ENCODE measurements at places on chromosomes 7 and 10.

DNA sequence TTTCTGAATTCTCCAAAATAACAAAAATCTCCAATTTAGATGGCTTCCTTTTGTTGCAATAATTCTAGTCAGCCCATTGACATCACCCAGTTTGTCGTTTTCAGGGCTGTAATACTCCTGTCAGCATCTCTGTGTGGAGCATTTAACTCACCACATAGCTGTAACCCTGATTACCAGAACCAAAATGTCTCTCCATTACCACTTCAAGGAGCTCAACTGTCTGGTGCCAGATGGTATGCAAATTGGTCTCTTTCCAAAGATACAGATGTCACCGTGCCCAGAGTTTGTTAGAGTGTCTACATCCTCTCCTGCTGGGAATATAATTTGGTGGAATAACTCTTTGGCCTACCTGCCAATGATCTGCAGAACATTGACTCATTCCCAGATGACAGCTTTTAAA is 350.3 kb upstream of the POT1 start:
- DNase-seq = no peak

- DNase-seq = no peak
Observed at GRCh38 chr10:86329093-86329710, 37.4 kb downstream of the GRID1 start.

- no peak for DNase-seq
Observed at GRCh38 chr7:71286924-71287323, 155.0 kb downstream of the GALNT17 start.

GRCh38 chr10:79473496-79474095 is 28.2 kb upstream of the ZCCHC24 start:
- DNase-seq = no peak

- DNase-seq = no peak
Observed at GRCh38 chr10:129945064-129945463, 19.0 kb downstream of the EBF3 start.

GRCh38 chr10:122143238-122143841 is 127.8 kb upstream of the BTBD16 start:
- DNase-seq = no peak

DNA sequence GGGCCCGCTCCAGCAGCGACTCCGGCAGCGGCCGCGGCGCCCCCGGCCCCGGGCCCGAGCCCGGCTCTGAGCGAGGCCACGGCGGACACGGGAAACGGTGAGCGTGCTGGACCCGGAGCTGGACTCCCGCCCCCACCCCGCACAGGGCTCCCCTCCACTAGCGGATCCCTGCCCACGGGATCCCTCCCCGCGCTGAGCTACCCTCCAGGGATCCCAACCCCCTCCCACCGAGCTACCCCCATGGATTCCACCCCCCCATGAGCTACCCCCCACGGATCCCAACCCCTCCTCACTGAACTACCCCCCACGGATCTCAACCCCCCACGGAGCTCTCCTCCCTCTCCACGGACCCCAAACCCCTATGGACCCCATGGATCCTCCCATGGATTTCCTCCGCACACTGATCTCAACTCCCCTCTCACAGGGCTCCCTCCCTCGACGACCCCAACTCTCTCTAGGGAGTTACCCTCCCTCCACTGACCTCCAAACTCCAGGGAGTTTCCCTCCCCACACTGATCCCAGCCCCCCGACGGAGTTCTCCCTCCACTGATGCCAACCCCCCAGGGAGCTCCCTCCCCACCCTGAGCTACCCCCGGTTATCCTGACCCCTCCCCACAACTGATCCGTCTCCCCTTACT is 20.6 kb upstream of the HSPB1 start:
- no peak for DNase-seq

GRCh38 chr7:114922026-114922651 is at the start of gene MDFIC:
TSS of gene MDFIC (plus strand) at chr7:114922094. CDS start at chr7:114923034, 940 bp downstream.
- peak; percentile 61 for DNase-seq

DNA sequence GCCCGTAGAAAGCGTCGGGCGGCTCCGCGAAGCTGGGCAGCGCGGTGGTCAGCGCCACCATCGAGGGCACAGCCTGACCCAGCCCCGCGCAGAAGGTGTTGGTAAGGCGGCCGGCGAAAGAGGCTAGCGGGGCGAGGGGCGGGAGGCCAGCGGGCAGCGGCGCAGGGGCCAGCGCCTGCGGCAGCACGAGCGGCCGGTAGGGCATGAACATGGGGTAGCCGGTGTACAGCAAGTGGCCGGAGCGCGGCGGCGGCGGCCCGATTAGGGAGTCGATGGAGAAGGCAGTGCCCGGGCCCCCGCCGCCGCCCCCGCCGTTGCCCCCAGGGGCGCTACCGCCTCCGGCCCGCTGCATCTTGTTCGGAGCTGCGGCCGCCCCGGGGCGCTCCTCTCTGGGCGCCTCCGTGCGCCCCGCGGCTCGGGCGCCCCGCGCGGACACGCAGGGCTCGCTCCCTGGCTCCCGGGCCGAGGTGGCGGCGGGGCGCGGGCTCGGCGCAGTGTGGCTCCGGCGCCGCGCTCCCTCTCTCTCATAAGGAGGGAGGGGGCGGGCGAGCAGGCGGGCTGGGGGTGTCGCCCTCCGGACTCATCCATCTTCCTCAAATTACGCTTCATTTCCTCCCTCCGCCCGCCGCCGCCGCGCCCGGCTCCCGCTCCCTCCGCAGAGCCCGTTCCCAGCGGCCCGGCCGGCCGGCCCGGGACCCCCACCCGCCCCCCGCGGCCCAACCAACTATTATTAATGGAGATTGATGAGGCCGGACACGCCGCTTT is at the start of gene GBX1:
Gene GBX1, minus strand, starts transcription at position 498 of the 765 bp plus-strand sequence. Its CDS starts 146 bp downstream, at position 352.
- no peak for DNase-seq

GRCh38 chr7:1562597-1563051 is 6.6 kb upstream of the TMEM184A start:
- DNase-seq = peak; percentile 68

DNA sequence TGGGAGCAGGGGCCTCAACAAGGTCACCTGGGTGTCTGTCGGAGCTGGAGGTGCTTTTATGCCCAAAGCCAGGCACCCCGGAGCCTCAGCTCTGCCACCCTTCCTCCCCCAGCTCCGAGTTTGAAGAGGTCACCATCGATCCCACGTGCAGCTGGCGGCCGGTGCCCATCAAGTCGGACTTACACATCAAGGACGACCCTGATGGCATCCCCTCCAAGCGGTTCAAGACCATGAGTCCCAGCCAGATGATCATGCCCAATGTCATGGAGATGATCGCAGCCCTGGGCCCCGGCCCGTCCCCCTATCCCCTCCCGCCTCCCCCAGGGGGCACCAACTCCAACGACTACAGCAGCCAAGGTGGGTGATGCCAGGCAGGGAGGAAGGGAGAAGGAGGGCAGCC is 41.3 kb upstream of the PPIF start:
- DNase-seq = no peak

- DNase-seq = no peak
Observed at GRCh38 chr7:158809596-158809995, 19.7 kb downstream of the ESYT2 start.

DNA sequence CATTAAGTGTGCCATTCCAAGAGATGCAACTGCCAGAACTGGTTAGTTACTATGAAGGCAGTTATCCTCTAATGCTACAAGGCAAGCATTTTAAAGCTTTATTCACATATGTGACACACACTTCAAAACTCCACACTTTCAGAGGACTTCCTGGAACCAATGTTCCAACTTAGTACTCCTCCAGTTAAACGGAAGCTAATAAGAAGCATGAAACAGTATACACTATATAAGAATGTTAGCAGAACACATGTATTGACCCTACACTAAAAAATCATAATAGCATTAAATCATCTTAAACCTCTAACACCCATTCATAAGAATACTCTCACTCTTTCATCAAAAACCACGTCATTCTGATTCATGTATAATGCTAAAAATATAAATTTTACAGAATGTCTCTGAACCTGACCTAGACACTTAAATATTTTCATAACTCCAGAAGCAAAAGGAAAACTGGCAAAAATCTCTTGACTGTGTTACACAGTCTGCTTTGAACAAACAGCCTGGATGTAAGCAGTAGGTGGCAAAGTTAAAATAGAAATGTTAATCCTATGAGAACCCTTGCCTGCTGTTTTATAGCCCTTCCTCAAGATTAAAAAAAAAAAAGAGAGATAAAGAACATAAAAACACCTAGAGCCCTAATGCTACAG is 135.0 kb downstream of the SEMA3C start:
- DNase-seq = peak; percentile 44

DNA sequence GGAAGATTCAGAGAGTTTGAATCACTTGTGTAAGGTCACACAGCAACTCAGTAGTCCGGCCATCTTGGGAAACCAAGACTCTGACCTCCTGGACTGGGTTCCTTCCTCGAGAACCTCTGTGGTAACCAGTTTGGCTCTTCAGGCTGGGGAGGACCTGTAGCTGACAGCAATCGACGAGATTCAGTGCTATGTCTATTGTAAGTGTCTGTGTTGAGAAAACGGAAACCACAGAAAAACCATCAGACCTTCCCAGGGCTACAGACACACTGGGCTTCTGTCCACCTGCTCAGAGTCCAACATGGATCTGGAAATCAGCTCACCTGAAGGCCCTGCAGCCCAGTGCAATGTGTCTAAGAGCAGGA is 403.7 kb downstream of the RPS24 start:
- DNase-seq = no peak

GRCh38 chr10:95793401-95794045 is 37.6 kb downstream of the ENTPD1 start:
- DNase-seq = no peak

DNA sequence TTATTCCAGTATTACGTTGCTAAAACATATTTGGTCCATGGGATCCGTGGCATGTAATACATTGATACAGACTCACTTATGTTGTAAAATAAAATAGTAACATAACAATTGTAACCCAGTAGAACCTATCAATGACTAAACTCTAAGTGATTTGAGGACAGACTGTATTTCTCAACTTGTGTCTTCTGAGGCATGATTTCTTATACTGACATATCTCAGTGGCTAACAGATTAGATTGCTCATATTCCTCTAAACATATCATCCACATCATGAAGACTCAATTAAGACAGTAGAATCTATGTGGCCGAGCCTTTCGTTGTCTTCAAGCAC is 72.3 kb downstream of the CREB5 start:
- no peak for DNase-seq

- DNase-seq = peak; percentile 22
Observed at GRCh38 chr7:101538596-101539459, 90.3 kb downstream of the MYL10 start.

- DNase-seq = peak; percentile 12
Observed at GRCh38 chr10:124211921-124212320, 118.5 kb upstream of the CHST15 start.

- no peak for DNase-seq
Observed at GRCh38 chr7:76048668-76048988, 722 bp downstream of the MDH2 start.

- peak; percentile 56 for DNase-seq
Observed at GRCh38 chr10:15609246-15609645, 110.5 kb downstream of the ITGA8 start.

DNA sequence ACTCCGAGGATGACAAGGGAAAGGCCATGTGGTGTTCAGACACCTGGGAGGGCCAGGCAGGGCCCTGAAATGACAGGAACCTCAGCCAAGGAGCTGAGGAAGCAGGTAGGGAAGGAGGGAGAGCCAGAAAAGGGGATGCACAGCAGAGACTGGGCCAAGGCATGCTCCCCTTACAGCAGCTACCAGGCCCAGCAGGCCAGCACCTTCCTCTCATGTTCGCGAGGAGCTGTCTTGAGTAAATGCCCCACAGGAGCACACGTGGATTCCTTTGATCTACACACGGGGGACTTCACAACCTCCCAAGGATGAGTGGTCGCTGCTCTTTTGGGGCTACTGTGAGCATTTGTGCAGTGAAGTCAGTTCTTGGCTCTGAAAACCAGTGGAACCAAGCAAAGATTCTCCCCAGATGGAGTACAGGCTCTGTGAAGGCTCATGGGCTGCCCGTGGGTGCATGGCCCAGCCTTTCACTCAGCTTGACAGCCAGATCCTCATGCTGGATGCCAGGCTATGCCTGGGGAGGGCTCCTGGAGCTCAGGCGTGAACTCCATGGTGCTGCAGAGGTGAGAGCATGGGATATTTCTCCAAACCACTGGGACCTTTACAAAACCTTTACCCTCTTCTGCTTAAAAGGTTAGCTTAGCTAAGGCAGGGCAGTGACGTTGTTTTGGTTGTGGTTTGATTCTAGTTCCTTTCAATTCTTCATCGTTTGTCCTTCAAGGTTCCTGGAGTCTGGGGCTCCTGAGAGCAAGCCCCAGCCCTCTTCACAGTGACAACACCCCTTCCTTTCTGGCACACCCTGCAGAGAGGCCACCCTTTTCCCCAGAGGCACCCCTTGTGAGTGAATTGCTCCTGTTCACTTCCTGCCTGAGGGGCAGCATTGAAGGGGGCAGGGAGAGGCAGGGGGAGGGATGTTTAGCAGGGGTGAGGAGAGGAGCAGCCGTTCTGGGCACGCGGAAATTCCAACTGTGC is 74.2 kb upstream of the ZPBP start:
- DNase-seq = no peak

DNA sequence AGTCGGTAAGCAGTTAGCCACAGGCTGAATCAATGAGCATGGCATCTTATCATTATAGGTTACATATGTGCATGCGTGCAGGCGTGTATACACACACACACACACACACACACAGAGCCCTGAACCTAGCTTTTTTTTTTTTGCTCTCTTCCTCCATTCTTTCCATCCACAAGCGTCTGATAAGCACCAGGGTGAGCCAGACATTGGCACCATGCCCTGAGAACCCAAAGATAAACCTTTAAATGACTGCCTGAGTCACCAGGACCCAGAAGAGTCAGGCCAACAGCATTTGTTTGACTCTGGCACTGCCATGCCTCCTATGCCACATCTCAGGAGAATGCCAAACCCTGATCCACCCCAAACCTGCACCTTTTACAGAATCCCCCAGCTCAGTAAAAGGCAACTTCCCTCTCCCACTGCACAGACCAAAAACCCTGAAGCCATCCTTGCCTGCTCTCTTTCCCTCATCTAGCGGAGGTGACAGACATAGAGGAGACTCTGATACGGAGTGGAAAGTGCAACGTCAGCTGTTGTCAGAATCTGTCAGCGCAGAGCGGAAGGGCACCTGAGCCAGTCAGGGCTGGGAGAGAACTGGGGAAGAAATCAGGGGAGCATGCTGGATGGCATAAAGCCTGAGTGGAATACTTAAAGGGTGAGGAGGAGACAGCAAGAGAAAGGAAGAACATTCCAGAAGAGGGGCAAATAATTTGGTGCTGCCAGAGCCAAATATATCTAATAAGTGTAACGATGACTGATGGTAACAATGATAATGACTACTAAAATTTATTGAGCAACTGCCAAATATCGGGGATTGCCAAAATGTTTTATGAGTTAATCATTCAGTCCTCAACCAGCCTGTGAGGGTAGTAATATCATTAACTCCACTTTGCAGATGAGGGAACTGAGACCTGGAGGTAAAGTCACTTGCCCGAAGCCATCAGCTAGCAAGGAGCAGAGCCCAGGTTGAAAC is 3.2 kb downstream of the PARP12 start:
- DNase-seq = peak; percentile 71

- no peak for DNase-seq
Observed at GRCh38 chr10:123555616-123556015, 110.5 kb upstream of the GPR26 start.

GRCh38 chr10:36114141-36114540 is 472.0 kb upstream of the FZD8 start:
- no peak for DNase-seq

- DNase-seq = no peak
Observed at GRCh38 chr10:28975891-28976531, 298.7 kb downstream of the BAMBI start.
